Ovary (tissue), 10 donors: ENCODE measurements at places on chromosomes 5 and 9. TPM values are rescaled to one million over a fixed set of nuclear protein-coding genes. Genes with fewer than 3 reads are reported as not detected.

GRCh38 chr5:161027763-161028162, 175.8 kb upstream of the ATP10B start:
- DNase-seq: no peak

DNA sequence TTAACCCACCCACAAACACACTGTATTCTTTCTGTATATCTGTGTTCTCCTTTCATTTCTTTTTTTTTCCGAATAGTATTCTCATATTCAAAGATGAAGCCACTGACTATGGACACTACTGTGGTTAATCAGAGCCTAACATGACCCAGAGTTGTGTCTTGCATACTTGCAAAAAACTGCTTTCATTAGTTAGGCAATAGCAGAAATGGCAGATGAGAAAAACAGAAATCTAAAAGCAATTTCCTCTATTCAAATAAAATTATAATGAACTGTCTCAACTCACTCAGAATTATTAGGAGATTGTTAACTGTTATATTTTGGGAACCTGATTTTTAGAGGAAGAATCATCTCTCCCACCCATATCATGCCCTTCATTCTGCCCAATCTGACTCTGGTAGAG, 45.9 kb downstream of the FREM1 start:
- no peak for DNase-seq

- no peak for DNase-seq
These were observed 26.1 kb downstream of the MAP1B start for GRCh38 chr5:72133212-72133990.

DNA sequence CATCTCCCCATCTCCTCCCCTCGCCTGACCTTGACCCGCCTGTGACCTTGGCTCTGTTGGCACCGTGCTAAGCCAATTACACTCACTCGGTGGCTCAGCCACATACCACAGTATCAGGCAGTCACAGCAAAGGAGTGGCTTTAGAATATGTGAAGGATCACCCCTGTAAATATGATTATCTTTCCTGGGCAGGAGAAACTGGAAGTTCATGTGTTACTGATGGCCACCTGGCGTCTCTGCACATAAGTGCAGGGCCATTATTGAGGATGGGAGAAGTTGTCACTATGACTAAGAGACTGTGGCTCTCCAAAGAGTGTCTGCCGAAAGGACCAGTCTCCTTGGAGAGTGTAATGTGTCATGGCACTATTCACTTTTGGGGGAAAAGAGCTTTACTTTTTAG, 116.9 kb upstream of the S1PR3 start:
- no peak for DNase-seq

Gene CCNO
- total RNA-seq: 1.3 TPM

Gene RMRP
- 27,551 TPM for total RNA-seq

DNA sequence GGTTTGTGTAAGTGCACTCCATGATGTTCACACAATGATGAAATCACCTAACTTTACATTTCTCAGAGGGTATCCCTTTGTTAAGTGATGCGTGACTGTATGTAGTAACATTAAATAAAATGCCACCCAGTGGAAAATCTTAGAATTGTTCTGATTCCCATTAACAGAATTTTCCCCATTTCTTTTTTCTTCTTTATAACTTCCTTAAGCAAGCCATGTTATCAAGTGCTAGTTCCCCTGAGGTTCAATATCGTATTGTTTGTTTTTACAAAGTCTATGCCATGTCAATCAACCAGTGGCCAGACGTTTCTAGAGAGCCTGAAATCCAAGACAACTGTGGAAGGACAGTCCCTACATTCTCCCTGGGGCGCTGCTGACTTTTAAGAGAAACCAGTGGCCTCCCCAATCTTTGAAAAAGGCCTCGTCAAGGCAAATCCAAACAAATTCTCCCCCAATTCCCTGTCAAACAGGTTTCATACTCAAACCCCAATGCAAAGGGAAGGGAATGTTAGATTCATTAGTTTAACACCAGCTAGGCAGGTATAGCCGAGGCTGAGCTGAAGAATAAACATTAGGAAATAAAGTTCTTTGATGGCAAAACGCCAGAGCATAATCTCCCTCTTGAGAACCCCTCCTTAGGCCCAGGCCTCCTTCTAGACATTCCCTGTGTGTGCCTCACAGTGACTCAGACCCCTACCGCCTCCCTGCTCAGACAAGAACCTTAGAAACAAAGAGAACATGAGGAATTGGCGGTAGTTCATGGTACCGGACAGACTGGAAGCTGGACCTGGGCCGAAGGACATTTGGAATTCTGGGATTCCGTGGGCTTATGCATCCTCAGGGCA, 198.7 kb downstream of the GNA14 start:
- no peak for DNase-seq

GRCh38 chr5:12522116-12522515, 617.9 kb upstream of the CTNND2 start:
- no peak for DNase-seq

GRCh38 chr9:92184041-92184564, 68.9 kb upstream of the SPTLC1 start:
- no peak for DNase-seq

GRCh38 chr9:95003689-95004410, 277.4 kb downstream of the AOPEP start:
- peak; percentile 71 for DNase-seq

Gene SLC6A18
- not detected for total RNA-seq
